ENCODE measurements at places on chromosomes 13 and 19.
A peak's percentile ranks its signal among the peaks of the same experiment; 100 is the strongest.

DNA sequence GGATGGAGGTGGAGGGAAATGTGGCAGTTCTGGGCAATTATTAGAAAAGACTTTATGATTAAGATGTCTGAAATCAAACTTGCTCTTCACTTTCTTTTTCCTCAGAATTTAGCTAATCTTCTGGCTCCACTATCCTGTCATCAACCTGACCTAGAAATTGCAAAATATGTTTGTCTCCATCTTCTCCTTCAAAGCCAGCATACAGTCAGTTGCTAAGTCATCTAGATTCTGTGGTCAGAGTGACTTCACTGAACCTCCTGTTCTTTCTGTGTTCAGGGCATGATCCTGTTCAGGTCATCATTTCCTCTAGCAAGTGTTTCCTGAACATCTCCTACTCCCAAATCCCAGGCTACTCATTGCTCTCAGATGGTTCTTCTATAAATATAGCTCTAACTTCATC, 10.8 kb upstream of the CCNA1 start:
- DNase-seq: no peak

DNA sequence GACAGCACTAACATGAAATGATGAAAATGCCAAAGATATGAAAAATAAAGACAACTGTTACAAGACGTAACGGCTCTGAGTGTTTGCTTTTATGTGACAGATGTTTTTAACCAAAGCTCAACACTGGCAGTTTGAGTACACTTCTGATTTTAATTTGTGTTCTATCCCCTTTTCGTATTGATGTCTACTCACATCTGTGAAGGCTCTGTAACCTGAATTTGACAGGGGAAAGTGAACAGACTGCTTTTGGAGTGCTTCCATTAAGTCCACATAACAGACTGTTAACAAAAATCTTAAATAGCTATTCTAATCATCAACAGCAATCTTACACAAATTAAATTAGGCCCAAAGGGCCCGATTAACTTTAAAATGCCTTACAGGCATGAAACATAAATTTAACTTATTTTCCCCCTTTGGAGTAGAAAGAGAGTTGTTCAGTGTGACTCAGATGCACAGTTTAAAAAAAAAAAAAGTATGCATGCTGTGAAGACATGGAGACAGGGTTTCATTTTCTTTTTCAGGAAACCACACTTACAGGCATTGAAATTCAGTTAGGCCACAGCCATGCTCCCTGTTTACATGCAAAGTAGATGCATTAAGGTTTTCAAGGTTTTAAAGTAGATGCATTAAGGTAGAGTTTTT, 16.3 kb upstream of the RNASEH2B start:
- no peak for DNase-seq

DNA sequence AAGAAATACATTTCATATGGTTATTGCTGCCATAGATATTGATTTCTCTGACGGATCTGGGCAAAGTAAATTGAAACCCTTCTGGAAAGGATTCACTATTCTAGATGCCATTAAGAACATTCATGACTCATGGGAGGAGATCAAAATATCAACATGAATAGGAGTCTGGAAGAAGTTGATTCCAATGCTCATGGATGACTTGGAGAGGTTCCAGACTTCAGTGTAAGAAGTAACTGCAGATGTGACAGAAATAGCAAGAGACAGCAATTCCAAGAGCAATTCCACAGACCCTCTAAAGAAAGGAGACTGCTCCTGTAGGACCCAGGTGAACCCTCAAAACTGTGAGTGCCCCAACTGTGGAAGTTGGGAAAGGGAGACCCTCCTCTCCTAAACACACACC, 30.9 kb upstream of the KCTD12 start:
- no peak for DNase-seq

GRCh38 chr19:3684054-3684816, 16.0 kb downstream of the PIP5K1C start:
- no peak for DNase-seq

- no peak for DNase-seq
Observed at GRCh38 chr19:55621205-55621672, 3.1 kb downstream of the ZNF784 start.

- no peak for DNase-seq
Observed at GRCh38 chr19:39297931-39298634, 1.9 kb downstream of the IFNL1 start.

GRCh38 chr13:98275681-98276171, 98.7 kb upstream of the RNF113B start:
- no peak for DNase-seq

DNA sequence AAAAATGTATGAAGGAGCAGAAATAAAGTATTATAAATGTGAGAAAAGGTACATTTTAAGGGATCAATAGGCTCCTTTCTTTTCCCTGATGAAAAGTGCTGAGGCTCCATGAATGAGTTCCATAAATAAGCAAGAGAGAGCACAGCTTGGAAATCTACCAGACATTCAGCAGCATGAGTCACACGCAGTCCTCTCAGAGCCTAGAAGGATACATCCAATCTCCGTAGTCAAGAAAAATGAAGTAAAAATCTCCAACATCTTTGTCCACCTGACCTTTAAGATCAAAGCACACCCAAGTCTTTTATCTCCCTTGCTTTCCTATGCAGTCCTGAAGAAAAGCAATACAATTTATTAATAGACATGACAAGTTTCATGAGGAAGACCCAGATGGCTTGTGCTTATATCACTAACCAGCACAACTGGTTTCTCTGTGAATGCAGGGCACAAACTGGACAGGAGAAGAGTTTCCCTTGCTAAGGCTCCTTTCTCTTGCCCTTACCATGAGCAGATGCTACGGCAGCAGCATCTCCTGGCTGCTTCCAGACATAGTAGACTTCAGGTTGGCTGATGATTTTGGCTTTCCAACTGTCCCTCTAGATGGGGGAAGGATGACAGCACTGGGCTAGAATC, 730.8 kb downstream of the EFNB2 start:
- DNase-seq: no peak

DNA sequence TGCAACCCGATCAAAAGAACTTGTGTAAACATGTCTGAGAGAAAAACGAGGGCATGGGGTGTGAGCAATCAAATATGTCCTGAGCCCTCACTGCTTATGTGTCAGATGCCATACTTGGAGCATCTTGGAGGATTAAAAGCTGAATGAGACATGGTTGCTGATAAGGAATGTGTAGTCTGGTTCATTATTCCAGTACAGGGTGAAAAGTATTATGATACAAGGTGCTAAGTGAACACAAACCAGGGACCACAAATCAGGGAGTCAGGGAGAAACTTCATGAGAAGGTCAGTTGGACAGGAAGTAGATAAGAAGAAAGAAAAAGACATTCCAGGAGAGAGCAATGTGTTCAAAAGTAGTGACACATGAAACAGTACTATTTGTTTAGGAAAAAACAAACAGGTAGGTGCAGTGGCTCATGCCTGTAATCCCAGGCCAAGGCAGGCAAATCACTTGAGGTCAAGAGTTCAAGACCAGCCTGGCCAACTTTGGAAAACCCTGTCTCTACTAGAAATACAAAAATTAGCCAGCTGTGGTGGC, 2.0 kb upstream of the RCBTB1 start:
- no peak for DNase-seq

GRCh38 chr19:1901940-1902404, 3.2 kb upstream of the ADAT3 start:
- no peak for DNase-seq

DNA sequence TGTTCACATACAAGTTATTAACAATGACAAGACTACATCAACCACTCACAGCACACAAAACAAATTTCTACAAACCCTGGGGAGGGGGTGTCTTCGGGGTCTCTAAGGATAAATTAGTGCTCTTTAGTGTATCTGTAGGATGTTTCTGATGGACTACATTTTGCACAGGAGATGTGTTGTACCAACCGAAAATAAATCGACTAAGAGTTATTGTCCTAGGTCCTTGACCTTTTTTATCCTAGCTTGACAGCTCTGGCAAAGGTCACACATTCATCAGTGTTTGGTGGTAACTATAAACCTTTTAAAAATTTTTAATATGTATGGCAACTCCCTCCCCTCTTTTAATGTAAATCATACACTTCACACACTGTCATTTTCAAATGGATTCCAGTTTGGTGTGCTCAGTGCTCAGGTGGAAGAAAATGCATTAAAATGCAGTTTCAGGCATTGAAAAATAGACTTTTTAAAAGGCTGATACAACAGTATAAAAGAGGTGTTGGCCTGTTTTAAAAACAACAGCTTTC, 7.7 kb downstream of the ZIC5 start:
- no peak for DNase-seq

DNA sequence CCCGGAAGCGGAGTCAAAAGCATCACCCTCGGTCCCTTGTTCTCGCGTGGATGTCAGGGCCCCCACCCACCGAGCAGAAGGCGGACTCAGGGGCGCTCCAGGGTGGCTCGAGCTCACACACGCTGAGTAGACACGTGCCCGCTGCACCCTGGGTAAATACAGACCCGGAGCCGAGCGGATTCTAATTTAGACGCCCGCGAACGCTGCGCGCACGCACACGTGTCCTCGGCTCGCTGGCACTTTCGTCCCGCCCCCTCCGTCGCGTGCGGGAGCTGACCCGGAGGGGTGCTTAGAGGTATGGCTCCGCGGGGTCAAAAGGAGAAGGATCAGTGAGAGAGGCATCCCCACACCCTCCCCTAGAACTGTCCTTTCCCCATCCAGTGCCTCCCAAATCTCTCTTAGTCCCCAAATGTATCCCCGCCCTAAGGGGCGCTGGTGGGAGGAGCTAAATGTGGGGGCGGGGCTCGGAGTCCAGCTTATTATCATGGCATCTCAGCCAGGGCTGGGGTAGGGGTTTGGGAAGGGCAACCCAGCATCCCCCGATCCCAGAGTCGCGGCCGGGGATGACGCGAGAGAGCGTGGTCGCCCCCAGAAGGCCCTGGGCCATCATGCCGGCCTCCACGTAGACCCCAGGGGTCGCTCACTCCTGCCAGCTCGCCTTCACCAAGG, 451 bp upstream of the ICAM5 start:
- DNase-seq: peak; percentile 51

- no peak for DNase-seq
Observed at GRCh38 chr13:113093580-113094409, 11.8 kb upstream of the F7 start.

DNA sequence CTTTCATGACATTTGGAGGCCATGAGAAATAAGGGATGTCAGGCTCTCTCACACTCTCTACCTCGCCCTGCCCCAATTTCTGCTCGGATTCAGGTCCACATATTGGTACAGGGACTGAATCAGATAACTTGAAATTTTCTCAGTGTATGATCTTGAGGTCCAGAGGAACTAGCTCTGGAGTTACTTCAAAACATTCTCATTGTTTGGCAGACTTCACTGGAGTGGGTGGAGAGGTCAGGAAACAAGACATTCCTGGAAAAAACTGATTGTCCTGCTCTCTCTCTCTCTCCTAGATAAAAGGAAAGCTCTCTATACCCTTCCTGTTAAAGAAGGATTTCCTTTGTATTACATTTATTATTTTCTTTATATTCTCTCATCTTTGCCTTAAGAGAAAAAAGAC, 428.1 kb upstream of the DACH1 start:
- no peak for DNase-seq

GRCh38 chr13:31476266-31476665, 263.1 kb upstream of the RXFP2 start:
- DNase-seq: no peak

DNA sequence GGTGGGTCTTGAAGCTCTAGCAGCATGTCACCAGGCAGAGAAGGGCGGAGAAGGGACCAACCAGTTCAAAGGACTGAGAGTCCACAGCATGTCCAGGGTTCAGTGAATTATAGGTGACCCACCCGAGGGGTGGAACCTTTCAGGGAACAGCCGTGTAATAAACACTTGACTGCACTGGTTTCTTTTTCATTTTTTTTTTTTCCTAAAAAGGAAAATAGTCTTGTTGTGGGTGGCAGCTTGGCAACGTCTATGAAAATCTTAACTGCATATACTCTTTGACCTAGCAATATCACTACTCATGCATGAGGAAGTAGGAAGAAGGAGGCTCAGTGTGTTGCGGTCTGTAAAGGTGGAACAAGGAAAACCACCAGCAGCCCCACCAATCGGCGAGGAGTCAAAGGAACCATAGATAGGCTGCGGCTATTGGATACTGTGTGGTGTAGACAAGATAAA, 13.0 kb upstream of the MYH14 start:
- DNase-seq: no peak

GRCh38 chr13:52162279-52163101, 3.1 kb upstream of the NEK3 start:
- no peak for DNase-seq

DNA sequence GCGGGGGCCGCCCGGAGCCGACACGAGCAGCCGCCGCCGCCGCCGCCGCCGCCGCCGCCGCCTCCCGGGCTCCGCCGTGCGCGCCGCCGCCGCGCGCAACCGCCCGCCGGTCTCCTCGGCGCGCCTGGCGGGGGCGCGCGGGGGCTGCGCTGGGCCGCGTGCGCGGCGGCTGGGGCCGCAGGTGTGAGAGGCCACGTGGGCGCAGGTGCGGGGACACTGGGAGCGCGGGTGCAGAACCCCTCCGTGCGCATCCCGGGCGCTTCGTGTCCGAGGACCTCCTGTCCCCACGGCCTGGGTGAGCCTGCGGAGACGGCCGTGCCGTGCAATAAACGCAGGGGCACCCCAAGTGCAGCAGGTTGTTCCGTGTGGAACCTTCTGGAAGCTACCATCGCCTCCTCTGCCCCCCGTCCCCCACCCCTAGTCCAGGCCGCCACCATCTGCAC, at the start of gene LINGO3:
TSS of gene LINGO3 (minus strand) at position 41 of the 443 bp plus-strand sequence. CDS start 16,378 bp downstream, outside the sequence.
- peak; percentile 6 for DNase-seq

GRCh38 chr19:8115805-8116396, 33.5 kb downstream of the FBN3 start:
- no peak for DNase-seq

GRCh38 chr13:111629457-111629856, 309.0 kb downstream of the TEX29 start:
- DNase-seq: no peak

GRCh38 chr19:27652281-27652680, 1560.7 kb downstream of the UQCRFS1 start:
- no peak for DNase-seq

DNA sequence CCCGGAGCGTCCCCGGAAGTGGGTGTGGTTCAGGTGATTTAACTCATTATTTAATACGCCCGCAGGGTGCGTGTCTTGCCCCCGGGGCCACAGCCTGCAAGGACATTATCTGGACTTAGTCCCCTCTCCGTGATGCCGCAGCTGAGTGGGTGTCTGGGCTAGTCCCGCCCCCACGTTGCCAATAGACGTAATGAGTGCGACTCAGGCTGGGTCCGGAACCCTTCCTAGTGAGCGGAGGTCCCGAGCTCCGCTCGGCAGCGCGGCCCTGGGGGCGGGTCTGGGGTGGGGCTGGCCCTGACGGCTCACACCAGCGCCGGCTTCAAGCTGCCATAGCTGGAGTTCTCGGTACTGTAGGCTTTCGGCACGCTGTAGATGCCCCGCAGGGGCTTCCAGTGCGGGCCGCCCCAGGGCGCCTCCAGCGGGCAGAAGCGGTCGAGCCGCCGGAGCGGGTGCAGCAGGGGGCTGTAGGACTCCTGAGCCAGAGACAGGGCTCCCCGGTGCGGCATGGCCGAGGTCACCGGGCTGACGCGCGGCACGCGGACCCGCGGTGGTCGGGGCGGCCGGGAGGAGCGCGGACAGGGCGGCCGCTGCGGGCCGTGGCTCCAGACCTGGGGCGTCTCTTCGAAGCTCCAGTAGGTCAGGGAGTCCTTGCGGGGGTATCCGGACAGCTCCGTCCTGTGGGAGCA, 918 bp upstream of the LHB start:
- no peak for DNase-seq

- DNase-seq: no peak
Observed at GRCh38 chr13:43389983-43390382, 366.6 kb downstream of the DNAJC15 start.

GRCh38 chr19:37979547-37980082, 72.6 kb downstream of the SIPA1L3 start:
- no peak for DNase-seq
